ENCODE measurements at places on chromosomes 5 and 9.

DNA sequence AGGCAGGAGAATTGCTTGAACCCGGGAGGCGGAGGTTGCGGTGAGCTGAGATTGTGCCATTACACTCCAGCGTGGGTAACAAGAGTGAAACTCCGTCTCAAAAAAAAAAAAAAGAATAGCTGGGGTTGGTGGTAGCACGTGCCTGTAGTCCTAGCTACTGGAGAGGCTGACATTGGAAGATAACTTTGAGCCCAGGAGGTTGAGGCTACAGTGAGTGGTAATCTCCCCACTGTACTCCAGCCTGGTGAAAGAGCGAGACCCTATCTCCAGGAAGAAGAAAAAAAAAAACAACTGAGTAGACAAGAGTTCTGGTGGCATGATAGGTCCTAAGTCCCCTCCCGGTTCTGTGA lies 26.3 kb downstream of the GOLGA2 start:
- DNase-seq: no peak

DNA sequence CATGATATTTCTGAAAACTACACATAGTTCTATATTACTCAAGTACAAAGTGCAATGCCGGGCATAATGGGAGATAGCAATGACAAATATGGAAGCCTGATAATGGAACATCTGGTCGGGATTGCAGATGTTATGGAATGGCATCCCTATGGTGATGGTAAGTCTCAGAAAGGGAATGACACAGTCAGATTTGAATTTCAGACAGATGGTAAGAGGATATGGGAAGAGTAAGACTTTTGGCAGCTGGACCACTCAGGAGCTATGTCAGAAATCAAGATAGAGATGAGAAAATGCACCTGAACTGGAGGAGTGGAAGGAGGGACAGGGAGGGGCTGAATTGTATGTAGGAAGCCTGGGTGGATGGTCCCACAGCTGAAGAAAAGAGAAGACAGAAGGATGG lies 200.0 kb downstream of the DTWD2 start:
- no peak for DNase-seq

DNA sequence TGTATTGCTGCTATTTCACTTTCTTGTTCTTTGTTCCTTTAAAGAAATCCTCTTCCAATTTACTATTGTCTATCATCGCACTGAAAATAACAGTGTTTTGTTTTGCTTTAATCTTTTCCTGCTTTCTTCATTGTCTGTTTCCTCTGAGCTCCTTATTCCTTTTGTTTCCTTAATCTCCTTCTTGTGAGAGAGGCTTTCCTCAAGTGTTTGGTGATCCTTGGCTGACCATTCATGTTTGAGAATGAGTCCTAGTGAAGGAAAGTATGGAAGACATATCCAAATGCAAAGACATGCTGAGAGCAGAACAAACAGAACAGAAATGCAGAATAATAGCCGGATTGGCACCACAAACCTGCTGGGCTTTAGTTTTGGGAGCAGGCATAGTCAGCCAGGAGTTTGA lies 42.0 kb upstream of the ENTREP1 start:
- no peak for DNase-seq

GRCh38 chr9:20781092-20781491 lies 97.0 kb downstream of the FOCAD start:
- no peak for DNase-seq

DNA sequence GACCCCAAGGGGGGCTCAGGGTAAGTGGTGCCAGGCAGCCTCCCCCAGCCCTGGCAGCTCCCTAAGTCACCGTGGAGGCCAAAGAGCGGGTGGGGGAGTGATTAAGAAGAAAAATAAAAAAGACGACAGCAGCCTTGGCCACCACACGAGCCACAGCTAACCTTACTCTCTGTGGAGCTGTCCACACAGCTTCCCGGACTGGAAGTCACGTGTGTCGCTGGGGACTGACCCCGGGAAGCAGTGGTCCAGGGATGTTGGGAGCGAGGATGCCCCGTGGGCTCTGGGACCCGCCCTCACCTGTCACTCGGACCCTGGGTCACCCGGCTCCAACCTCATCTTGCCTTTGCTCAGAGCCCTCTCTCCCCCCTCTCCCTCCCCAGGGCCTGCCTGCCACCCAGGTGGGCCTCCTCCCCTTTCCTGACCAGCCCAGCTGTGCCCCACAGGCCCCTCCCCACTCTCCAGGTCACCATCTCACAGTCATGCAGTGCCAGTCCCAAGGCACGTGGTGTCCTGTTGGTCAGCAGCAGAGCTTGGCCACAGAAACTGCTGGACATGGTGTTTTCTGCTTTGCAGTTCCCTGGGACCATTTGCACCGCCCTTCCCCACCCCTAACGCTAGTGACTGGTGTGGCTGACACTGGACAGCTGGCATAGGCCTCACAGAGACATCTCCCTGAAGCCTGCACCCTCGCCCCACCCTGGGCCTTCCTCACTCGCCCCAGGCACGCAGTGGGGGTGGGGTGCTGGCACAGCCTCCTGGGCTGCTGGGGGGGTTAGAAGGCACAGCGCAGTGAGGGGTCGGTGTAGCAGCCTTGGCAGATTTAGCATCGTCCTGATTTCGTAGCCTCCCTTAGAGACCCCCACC lies 9.8 kb upstream of the EXOC3 start:
- DNase-seq: no peak

DNA sequence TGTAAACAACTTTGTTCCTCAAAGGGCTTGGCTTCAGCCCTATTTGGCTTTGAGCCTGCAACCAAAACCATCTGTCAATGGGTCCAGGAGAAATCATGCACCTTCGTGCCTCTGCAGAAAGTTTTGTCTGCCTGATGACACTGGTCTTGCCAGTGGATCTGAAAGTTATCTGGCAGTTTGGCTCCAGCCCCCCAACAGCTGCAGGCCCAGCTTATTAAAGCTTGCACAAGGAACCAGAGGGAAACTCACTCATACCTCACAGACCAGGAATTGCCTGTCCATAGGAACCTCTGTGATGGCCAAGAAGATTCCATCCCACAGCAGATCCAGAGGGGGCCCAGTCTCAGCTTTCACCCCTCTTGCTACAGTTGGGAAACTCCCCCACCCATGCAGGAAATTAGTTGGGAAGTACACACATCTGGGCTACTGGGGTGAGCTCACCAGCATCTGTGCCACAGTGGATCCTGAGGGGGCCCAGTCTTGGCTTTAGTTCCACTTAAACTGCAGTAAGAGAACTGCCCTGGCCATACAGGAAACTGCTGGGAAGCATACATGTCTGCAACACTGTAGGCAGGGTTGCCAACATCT lies 265.5 kb downstream of the GRIA1 start:
- DNase-seq: no peak

DNA sequence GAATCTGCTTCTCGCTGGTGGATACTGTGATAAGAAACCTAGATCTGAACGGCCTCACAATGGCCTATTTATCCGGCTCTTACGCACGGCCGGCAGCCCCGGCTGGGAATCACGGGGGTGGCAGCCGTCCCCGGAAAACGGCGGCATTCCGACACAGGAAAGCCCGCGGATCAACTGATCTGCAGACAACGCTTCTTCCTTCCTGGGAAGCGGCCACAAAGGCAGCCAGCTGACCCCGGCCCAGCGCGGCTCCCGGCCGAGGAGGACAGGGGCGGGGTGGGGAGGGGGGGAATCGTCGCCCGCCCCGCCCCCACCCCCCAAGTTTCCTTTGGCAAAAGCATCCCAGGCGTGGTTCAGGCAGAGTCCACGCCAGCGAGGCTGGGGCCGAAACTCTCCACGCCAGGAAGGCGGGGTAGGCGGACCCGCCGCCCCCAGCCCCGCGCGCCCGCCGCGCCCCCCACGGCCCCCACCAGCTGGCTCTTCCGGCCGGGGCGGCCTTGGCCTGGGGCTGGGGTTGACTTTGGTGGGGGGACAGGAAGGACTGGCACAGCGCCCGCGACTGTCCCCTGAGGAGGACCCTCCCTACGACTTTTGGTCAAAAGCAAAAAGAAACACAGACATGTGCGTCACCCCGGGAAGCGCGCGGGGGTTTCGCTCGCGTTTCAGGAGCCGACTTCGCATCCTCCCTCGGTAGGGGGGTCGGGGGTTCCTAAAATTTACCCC lies 247.7 kb upstream of the ANKRD55 start:
- DNase-seq: no peak

DNA sequence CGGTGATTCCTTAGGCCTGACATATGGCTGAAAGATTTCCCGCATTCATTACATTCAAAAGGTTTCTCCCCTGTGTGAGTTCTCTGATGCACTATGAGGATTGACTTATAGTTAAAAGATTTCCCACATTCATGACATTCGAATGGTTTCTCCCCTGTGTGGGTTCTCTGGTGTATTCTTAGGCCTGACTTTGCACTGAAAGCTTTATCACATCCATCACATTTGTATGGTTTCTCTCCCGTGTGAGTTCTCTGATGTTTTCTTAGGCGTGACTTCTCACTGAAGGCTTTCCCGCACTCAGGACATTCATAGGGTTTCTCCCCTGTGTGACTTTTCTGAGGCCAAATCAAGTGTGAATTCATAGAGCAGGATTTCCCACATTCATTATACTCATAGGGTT lies 35.8 kb downstream of the ZNF782 start:
- DNase-seq: no peak

- DNase-seq: no peak
Observed at GRCh38 chr5:117065800-117066199, 491.2 kb upstream of the SEMA6A start.

GRCh38 chr9:706073-706472 lies 135.4 kb upstream of the DMRT1 start:
- DNase-seq: no peak

GRCh38 chr5:71957292-71957898 lies 149.9 kb upstream of the MAP1B start:
- no peak for DNase-seq

Data from NCI-H1092 treated with DMSO at 0.1 percent for 48 hours (cell line).